ENCODE measurements at places on chromosomes 13 and 19.

GRCh38 chr13:109651854-109652253 is 134.5 kb downstream of the IRS2 start:
- no peak for DNase-seq

DNA sequence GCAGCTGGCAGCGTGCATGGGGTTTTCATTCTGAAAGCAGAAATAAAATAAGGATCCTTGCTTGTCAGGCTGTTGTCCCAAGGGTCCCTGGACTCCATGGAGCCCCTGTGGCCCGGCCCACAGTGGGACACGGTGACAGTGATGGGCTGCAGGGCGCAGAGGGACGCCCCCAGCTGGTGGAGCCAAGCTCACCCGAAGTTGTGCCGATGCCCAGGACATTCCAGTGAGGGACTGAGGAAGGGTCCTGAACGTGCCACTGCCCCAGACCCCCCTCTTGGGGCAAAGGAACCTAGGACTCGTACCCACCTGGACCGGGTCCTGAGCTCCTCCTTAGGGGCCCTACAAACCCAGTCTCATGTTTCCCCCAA is 35.0 kb downstream of the MYO9B start:
- no peak for DNase-seq

- no peak for DNase-seq
Measured at GRCh38 chr13:70386919-70387318, 278.7 kb upstream of the KLHL1 start.

DNA sequence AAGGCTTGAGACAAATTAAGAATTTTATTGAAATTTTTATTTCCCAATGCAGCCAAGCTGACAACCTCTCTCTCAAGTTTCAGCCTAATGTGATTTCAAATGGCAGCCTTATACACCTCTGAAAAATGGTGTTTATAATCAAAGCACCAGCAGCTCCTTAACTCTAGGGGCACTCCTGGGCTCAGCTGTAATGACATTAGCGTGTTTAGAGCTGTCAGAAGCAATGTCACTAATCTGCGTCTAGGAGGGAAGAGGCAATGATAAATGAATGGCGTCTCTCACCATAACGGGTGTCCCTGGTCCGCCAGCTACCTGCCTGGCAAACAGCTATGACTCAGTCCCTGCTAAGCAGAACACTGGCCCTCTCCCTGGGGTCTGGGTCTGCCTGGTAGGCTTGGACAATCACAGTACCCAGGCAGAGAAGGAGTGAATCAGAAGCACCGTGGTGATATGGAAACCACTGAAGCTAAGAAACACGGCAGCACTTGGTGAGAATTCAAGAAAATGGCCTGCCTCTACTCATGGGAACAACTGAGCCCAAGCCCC is 131.8 kb upstream of the VSTM2B start:
- peak; percentile 24 for DNase-seq

DNA sequence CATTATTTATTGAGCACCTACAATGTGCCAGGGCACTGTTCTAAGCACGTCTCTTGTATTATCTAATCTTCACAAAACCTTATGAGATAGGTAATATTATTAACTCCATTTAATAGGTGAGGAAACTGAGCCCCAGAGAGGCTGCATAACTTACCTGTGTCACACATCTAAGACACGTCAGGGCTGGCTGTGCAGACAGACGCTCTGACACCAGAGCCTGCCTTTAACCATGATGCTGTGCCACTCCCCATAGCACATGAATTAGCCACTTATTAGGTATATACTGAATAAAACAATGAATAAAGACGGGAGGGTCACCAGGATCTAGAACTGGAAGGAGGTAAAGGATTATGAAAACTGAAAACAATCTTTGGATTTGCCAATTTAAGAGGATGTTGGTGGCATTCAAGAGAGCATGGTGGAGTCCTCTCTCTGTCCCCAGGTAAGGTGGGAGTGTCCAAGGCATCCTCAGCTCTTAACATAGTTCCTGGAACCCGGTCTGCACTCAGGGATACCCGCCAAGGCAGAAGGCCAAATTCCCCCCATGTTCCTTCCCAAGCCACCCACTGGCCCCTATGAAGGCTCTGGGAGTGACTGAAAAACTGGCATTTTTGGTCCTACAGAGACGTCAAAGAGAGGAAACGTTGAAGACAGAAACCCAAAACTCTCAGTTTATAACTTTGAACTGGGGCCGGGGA is 479.7 kb downstream of the FOXO1 start:
- DNase-seq, result no peak

- DNase-seq, result no peak
Measured at GRCh38 chr19:46296722-46297461, at the start of gene HIF3A. TSS of gene HIF3A (plus strand) at chr19:46297042. CDS start at chr19:46297077, 35 bp downstream.

DNA sequence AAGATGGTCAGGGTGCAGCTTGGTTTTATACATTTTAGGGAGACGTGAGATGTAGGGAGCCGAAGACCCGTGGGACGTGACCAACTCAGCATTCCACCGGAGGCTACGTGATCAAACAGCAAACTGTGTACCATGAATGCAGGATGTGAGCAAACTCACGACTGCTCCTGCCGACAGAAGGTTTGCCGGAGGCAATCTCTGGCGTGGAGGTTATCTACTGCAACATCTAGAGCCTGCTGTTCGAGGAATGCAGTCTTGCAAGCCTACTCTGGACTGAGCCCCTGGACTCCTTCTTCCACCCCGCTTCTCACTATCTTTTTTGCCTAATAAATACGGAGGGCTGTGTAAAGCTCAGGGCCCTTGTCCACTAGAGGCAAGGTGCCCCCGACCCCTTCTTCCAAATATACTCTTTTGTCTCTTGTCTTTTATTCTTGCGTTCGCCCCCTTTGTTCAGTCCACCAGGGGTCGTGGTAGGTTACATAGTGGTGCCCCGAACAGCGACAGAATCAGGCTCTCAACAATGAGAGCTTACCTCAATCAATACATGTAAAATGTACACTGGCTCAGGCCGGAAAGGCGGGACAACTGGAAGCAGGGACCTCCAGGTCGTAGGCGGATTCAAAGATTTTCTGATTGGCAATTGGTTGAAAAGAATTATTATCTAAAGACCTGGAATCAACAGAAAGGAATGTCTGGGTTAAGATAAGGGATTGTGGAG is 8.9 kb upstream of the OR1I1 start:
- no peak for DNase-seq

- no peak for DNase-seq
Measured at GRCh38 chr19:13053238-13053637, 49.4 kb downstream of the LYL1 start.

DNA sequence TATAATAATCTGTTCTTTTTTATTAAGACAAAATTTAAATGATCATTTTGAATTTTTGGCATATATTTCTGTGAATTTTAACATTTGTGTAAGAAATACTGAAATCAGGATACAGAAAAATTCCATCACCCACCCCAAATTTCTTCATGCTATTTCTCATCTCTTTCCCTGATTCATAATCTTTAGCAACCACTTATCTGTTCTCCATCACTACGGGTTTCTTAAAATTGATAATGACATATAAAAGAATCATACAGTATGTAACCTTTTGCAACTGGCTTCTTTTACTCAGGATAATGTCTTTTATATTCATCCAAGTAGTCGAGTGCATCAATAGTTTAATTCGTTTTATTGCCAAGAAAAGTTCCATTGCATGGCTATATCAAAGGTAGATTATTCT is 1627.0 kb downstream of the PCDH9 start:
- no peak for DNase-seq

GRCh38 chr13:43081866-43082265 is 58.5 kb downstream of the DNAJC15 start:
- DNase-seq, result peak; percentile 10

DNA sequence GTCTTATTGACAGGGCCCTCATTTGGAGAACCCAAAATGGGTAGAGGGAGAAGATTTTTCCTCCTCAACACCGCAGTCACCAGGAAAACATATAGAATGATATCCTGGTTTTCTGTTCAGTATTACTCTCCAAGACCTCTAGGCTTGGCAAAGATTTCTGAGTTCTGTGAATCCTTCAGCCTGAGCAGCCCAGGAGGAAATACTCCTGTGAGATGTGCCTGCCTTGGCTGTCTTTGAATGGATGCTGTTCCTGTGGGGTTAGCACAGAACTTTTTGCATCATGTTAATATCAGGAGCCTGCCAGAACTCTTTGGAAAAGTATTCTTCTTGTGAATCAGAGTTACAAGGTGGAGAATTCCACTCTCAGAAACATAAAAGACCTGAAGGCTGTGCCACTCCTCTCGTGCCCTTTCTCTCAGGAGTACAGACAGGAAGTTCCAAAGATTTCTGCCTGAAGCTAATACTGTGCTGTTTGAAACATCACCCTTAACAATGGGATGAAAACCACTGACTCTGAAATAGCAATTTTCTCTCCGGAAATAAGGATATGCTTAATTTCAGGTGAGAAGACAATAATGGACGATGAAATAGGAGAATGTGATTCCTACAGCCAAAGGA is 520.1 kb upstream of the NBEA start:
- no peak for DNase-seq

All from SK-MEL-5 (cell line).